H7 (cell line): ENCODE measurements at places on chromosomes 3 and 15.
A peak's percentile ranks its signal among the peaks of the same experiment; 100 is the strongest.

GRCh38 chr3:131803113-131803512, 231.7 kb downstream of the CPNE4 start:
- DNase-seq, result no peak

DNA sequence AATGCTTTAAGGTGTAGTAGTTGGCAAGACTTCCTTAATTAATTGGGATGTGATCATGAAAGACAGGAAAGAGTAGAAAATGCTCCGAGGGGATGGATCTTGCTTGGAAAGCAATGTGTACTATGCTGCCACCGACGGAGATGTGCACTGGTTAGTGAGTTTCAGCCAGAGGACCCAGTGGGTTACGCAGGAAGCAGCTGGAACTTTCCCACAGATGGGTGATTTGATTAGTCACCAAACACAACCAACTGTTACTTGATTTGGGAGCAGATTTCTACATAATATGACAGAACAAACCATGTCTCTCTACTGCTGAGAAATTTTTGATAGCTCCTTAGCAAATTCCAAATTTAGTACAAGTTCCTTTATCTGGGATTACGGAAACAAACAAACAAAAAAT, 245.4 kb upstream of the MCTP2 start:
- DNase-seq, result no peak

DNA sequence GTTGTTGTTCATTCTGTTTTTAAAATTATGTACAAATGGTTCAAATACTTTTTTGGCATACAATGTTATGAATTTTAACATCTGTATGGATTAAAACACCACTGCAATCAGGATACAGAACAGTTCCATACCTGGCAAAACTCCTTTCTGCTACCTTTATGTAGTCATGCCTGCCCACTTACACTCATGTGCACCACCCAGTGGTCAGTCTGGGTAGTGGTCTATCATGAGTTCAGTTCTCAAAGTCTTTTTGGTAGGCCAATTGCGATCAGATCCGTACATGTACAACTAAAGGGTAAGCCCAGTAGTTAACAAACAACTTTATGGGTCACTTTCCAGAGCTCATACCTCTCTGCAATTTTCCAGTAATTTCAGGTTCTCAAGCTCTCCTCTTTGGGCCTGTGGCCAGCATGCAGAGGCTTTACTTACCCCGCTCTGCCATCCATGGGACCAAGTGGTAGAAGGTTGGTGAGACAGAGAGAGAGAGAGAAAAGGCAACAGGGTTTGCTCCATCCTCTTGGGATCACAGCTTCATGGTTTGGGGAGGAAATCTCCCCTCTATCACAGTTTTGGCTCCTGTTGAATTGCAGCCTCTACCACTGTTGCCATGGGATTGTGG, 63.9 kb upstream of the FAM98B start:
- peak; percentile 36 for DNase-seq

GRCh38 chr3:9172851-9173321, 76.6 kb downstream of the SRGAP3 start:
- no peak for DNase-seq

DNA sequence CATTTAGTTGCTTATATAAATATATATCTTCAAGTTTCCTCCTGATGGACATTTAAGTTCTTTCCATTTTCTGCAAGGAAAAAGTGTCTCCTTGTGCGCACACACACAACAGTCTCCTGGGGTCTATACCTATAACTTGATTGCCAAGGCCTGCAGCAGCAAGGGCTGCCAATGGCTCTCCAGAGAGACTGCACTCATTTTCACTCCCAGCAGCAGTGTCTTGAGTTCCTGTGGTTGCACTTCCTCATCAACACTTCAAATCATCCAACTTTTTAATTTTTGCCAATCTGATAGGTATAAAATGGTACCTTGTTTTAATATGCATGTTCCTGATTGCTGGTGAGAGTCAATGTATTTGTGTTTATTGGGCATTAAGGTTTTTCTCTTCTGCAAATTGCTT, 23.1 kb downstream of the TNFAIP8L3 start:
- no peak for DNase-seq

DNA sequence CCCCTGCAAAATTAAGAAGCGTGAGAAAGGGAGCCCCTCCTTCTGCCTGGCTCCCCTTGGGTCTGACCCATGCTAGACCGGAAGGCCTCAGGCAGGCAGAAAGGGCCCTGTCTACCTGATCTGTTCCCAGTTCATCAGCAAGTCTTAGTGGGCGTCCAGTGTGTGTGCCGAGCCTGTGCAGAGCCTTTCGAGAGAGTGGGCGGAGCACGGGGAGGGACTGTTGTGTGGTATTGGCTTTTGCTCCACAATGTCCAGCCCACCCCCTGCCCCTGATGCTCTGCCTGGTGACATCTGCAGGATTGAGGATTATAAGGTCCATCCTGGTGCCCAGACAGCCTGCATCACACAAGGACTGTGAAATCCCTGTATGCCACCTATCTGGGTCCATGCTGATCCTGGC, 82.9 kb downstream of the CHDH start:
- no peak for DNase-seq

- DNase-seq, result no peak
Measured at GRCh38 chr3:13497386-13497785, 17.3 kb downstream of the HDAC11 start.

DNA sequence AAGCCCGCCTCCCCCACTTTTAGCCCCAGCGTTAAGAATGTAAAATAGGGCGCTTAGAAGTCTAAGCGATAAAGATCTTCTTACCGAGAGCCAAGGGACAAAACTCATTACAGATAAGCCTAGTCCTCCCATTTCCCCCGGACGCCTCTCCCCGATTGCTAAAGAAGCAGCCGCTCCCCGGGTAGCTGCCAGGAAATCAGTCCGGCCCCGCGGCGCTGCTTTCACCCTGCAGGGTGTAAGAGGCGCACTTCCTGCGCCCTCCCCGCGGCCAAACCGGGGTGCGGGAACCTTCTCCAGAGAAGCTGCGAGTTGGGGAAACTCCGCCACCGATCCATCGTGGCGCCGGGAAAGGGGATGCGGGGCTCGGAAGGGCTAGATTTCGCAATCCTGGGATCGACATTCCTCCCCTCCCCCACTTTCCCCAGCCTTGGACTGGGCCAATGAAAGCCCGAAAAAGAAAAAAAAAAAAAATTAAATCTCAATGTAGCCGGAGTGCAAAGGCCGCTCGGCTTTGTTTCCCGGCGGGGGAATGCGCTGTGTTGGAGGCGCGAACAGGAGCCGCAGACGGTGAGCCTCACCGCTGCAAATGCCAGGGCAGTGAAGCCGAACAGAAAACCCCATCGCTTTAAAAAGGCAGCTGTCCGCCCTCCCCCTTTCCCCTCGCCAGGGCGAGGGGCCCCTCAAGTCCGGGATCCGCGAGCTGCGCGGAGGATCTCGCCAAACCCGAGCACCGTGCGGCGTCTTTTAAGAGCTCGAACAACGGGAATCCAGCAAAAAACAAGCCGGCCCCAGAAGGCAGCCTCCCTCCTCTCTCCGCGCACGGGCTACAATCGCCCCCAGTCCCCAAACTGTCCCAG, 626 bp upstream of the PTPRG start:
- peak; percentile 88 for DNase-seq

DNA sequence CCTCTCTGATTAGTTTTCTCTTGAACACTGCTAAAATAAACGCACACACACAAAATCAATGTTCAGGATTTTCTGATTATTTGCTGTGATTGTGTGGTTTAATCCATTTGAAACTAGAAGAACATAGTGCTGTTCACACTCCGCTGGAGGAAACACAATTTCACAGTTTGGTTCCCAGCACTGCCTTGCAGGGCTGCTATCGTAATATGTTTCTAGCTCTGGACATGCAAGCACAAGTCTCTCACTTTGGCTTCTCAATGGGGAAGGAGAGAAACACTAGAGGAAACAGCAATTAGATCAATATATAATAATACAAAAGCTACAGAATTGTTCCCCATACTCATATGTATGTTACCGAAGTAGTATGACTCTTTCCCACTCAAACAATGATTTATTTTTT, 299.5 kb downstream of the NSUN3 start:
- no peak for DNase-seq
